ENCODE measurements at places on chromosomes 1 and 21.

GRCh38 chr1:116265931-116266863 lies 106.8 kb upstream of the ATP1A1 start:
- no peak for DNase-seq

DNA sequence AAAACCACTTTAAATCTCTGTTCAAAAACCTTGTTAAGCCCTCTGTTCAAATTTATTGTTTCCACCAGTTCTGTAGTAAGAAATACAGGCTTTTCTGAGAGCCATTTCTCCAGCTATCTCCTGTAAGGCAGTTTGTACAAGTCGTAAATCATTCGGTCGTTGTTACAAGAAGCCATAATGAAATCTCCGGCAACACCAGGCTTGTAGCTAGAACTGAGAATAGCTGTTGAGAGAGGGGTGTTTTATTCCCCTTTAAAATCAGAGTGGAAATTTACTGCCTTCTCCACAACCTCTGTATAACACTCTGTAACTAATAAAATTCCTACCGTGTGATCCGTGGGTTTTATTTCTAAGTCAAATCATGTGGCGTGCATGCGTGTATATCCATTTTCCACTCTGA lies 335.8 kb upstream of the KAZN start:
- DNase-seq, result no peak

DNA sequence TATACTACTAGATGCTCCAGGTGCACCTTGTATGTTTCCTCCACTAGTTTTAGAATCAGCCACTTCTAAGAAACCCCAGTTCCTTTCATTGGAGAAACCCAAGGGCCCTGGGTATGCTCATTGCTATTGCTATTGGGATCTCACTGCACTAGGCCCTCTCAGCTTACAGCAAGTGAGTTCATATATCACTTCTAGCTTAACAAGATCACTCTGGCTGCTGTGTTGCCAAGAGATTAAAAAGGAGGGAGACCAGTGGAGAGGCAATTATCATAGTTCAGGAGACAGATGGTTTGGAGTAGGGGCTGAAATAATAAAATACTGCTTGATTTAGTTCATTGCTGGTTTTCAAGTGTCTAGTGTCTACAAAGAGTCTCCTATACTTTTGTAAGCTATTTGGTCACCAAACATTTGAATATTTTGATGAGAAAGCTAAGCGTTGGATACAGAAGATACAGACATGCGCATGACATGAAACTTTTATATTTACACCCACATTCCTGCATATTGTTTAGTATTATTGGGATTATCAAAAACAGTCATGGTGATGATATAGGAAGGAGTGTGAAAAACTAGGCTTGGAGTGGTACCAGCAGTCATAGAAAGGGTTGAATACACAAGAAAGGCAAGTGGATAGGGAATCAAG lies 671.9 kb downstream of the ADGRL2 start:
- no peak for DNase-seq

DNA sequence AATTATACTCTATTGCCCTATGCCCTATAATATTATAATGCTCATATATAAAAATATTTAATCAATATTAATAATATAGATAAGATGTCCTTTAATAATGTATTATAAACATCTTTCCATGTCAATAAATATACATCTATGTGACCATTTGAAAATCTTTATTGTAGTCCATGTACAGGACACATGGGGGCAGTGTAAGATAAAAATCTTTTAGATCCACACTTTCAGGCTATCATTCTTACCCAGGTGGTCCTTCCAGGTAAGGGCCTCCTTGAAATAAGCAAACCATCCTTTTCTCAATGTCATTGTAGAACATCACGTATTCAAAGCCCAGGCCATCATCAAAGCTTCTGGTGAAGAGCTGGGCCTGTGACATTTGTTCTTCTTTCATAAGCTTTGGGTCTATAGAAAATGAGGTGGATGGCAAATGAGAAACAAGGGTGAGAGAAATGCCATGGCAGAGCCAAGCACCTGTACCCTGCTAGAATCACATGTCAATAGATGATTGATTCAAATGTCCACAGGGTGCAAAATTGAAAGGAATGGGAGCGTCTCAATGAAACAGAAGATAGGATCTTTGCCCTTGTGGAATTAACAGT lies 20.2 kb downstream of the THEM4 start:
- DNase-seq, result no peak

DNA sequence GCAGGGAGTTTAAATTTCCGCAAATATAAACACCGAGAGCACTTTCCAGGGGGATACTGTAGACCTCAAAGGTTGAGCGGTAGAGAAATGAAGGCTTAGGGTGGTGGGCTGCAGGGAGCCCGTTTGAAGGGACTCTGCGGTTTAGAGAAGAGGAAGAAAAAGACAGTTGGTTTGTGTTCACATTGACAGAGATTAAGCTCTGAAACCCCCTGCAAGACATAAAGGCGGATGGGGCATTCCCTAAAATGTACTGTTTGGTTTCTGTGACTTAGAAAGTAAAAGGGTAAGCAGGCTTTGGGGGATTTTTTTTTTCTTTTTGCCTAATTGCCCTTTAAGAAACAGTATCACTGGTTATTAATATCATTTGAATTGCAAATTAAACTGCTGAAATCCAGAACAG lies 1.3 kb downstream of the KAZN start:
- DNase-seq, result no peak

GRCh38 chr1:145695821-145696629 lies 11.1 kb downstream of the PDZK1 start:
- DNase-seq, result no peak

- DNase-seq, result no peak
Measured at GRCh38 chr1:235851939-235852338, 14.8 kb downstream of the LYST start.

DNA sequence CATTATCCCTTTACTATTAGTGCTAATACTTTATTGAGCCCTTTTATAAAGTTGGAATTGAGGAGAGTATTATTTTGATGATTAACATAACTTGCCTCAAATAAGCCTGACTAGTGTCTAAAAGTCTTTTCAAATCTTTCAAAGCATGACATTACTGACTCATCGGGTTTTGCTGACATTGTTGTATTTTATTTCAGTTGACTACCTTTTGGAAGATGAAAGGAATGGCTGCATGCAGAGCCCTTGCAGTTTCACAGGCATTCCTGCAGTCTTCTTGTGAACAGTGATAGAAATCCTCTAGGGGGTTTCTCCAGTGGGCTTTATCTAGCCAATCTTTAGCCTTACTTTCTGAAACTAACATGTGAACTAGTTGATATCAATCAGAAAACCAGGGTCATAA lies 43.0 kb upstream of the TMEM61 start:
- no peak for DNase-seq

GRCh38 chr1:17274186-17275170 lies 25.6 kb downstream of the PADI3 start:
- DNase-seq, result no peak

Data from anterior cingulate cortex (tissue), 58 donors.